Right hindlimb (tissue), 1 donor: ENCODE measurements at places on chromosomes 11 and 22.

- DNase-seq = no peak
Measured at GRCh38 chr22:30885591-30885990, 83.0 kb downstream of the MORC2 start.

DNA sequence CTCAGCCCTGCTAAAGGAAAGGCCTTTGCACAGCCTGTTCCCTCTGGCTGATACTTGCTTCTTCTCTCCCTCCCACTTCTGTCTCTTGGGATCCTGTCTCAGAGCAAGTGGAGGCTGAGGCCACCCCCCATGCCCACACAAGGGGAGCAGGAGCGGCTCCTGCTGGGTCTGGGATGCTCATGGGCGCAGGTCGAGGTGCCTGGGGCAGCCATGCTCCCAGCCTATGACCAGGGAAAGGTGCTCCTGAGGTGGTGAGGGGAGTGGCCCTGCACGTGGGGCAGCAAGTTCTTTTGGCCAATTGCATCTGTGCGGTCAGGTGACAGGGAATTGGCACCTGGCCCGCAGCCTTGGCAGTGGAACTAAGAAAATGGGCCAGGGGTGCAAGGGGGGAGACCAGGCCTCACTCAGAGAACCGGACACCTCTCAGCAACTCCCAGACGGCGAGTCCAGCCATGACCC is 1.5 kb downstream of the MAPK11 start:
- no peak for DNase-seq

DNA sequence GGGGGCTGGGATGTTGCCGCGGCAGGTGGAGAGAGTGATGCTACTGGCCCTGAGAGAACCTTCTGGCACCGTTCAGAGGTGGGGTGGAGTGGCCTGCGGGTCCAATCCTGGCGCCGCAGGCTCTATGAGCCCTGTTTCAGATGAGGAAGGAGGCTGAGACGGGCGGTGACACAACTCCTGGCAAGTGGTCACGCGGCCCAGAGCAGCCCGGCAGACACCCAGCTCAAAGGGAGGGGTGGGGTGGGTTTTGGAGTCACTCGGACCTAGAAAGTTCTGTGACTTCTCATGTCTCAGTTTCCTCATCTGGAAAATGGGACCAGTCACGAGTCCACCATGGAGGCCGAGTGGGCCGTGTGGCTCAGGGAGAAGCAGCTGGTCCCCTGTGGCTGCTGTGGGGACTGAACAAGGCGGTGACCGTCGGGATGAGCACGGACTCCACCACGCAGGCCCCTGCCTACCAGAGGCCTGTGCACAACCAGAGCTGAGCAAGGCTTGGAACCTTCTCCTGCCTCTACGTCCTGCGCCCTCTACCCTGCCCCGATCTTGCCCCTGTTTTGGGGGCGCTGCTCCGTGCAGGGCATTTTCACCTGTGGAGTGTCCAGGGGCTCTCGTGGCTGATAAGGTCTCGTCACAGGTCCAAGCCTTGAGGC is 3.7 kb downstream of the TSPO start:
- no peak for DNase-seq

DNA sequence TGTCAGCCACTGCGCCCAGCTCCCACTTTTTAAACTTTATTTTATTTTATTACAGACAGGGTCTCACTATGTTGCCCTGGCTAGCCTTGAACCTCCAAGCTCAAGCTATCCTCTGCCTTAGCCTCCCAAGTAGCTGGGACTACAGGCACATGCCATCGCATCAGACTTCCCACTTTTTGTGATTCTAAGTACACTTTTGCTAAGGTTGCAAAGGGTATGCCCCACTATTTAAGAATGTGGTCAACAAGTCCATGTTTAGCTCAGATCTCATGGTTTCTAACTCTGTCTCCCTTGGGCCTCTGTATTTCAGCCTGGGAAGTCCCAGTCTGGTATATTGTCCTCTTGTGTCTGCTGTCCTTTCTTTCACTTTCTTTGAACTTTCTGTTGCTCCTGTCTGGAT is 35.3 kb downstream of the EXPH5 start:
- DNase-seq = no peak

- DNase-seq = no peak
Measured at GRCh38 chr11:95242845-95243605, 12.0 kb upstream of the SESN3 start.

- no peak for DNase-seq
Measured at GRCh38 chr11:11022125-11022730, 164.4 kb upstream of the ZBED5 start.

DNA sequence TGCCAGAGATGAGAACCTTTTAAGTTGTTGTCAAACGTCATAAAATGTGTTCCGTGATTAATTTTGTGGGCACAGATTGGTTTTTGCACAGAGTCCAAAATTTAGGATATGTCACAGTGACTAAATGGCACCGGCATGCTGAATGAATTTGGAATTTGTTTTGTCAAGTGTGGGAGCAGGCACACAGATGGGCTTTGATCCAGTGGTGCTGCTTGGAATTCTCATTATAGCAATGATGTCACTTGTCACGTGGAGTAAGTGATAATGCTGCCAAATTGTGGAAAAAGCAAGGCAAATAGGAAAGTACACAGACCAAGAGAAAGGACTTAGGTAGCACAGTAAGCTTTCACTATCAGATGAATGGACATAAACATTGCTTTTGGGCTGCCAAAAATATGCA is 8.0 kb upstream of the LIN7C start:
- no peak for DNase-seq

DNA sequence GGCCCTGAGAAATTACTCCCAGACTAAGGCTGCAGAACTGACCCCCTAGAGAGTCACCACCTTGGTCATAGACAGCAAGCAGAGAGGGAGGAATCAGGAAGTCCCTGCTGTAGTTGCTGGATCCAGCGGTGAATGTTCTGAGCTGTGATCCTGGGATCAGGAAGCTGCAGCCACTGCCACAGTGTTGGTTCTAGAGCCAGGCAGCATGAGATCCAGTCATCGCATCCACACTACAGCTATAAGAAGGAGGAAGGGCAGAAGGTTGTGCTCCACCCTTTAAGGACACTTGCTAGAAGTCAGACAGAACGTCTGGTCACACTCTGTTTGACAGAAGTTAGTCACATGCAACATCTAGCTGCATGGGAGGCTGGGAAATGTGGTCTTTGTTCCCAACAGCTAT is 104.7 kb upstream of the OR4B1 start:
- no peak for DNase-seq

DNA sequence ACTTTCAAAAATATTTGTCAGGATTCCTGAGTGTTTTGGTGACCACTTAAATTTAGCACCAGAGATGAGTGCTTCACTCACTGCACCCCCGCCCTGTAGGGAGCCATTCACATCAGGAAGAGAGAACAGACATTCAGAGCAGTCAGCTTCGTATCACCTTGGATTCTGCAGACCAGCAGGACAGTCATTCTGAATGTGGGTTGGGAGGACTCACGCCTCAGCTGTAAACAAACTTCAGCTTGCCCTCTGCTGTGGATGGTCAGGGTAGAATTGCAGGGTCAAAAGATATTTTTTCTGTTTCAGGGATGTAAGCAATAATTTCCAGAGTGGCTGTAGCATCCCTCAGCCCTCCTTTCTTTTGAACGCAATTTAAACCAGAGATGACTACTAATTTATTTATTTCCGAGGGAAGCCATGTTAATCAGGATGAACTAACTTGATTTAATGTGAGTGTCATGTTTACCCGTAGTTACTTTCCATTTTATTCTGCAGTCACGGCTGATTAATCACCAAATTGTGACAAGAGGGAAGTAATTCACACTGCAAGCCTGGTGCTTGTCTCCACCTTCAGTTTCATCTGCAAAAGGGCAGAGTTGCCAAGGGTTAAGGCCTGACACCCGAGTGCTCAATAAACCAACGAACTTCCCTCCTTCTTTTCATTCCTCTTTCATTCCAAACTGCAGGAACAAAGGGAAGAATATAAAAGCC is 174.2 kb upstream of the DDI1 start:
- no peak for DNase-seq

GRCh38 chr11:34413263-34413662 is 25.5 kb upstream of the CAT start:
- no peak for DNase-seq

GRCh38 chr11:46002189-46002588 is 79.7 kb downstream of the LARGE2 start:
- no peak for DNase-seq

- DNase-seq = peak; percentile 88
Measured at GRCh38 chr11:65492637-65493366, 6.0 kb upstream of the MALAT1 start.

GRCh38 chr22:30270832-30271231 is 4.2 kb upstream of the OSM start:
- no peak for DNase-seq

GRCh38 chr11:130829920-130830511 is 86.3 kb downstream of the SNX19 start:
- DNase-seq = peak; percentile 95

DNA sequence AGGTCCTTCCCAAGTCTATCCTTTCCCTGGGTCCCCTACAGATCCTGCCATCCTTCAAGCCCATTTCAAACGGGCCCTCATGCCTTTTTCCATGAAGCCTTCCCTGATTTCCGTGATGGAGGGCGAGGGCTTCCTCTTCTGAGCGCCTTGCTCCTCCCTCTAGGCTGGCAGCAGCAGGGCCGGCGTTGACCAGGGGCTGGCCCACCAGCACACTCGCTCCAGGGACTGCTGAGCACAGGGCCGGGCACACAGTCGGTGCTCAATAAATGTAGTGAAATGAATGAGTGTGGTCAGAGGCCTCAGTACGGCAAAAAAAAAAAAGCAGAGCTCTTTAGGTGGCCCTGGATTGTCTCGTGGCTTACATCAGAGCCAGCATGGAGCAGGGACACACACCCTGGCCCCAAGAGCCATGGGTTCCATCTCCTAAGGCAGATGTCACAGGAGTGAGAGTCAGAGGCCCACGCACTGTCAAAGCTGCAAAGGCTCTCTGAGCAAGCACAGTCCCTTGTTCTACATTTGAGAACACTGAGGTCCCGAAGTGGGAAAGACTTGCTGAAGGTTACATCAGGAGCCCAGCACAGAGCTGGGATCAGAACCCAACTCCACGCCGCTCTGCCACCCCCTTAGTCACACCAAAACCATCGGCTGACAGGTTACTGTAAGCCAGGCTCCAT is 3.1 kb downstream of the IL2RB start:
- no peak for DNase-seq

- no peak for DNase-seq
Measured at GRCh38 chr11:130425156-130425555, 3.3 kb downstream of the ADAMTS8 start.

DNA sequence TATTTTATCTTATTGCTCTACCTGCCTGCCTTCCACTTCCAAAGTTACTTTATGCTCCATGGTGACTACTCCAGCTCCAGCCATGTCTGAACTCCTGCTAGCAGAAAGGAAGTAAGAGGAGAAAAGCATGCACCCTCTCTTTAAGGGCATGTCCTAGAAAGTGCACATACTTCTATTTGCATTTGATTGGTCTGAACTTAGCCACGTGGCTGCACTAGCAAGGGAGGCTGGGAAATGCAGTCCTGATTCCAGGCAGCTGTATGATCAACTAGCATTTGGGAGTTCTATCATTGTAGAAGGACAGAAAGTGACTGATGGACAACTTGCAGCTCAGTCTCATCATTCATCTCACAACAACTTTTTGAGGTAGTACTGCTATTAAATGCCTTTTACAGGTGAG is 515.7 kb downstream of the BUD13 start:
- no peak for DNase-seq

GRCh38 chr11:71436861-71437260 is 11.3 kb downstream of the DHCR7 start:
- DNase-seq = no peak

- DNase-seq = no peak
Measured at GRCh38 chr11:128614026-128614425, 26.7 kb upstream of the ETS1 start.

DNA sequence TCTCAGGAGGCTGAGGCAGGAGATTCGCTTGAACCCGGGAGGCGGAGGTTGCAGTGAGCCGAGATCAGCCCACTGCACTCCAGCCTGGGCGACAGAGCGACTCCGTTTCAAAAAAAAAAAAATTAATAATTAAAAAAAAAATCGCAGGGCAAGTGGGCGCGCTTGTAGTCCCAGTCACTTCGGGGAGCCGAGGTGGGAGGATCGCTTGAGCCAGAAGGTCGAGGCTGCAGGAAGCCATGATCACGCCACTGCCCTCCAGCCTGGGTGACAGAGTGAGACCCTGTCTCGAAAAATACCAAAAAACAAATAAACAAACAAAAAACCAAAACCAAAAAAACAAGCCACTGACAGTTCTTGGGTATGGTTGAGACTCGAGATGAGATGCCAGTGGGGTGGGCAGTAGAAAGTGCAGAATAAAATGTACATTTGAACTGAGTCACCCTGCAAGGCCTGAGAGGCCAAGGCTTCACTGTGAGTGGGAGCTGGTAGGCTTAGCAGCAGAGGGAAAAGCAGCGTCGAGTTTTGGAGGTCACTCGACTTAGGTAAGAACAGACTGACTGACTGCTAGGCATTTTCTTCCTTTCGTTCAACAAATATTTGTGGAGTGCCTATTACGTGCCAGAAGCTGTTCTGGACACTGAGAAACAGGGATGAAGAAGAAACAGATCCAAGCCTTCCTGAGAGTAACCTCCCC is 635 bp upstream of the LDHA start:
- no peak for DNase-seq

GRCh38 chr22:20549232-20549841 is 41.9 kb downstream of the MED15 start:
- DNase-seq = no peak

DNA sequence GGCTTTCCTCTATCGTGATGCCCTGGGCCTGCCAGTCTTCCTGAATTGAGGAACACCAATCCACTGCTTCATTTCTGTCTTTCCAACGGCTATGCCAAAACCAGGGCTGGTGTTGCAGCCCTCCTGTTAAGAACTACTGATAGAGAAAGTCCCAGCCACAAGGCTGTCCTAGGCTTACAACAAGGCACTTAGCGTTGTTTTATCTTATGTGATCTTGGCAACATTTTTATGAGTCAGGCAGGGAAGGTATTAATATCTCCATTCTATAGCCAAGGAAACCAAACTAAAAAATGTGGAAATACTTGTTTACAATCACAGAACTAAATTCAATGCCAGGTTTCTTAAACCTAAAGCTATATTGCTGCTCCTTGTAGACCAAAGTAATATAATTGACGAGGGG is 89.9 kb upstream of the AMOTL1 start:
- no peak for DNase-seq

GRCh38 chr11:97908354-97908753 is 1112.4 kb upstream of the CNTN5 start:
- no peak for DNase-seq

DNA sequence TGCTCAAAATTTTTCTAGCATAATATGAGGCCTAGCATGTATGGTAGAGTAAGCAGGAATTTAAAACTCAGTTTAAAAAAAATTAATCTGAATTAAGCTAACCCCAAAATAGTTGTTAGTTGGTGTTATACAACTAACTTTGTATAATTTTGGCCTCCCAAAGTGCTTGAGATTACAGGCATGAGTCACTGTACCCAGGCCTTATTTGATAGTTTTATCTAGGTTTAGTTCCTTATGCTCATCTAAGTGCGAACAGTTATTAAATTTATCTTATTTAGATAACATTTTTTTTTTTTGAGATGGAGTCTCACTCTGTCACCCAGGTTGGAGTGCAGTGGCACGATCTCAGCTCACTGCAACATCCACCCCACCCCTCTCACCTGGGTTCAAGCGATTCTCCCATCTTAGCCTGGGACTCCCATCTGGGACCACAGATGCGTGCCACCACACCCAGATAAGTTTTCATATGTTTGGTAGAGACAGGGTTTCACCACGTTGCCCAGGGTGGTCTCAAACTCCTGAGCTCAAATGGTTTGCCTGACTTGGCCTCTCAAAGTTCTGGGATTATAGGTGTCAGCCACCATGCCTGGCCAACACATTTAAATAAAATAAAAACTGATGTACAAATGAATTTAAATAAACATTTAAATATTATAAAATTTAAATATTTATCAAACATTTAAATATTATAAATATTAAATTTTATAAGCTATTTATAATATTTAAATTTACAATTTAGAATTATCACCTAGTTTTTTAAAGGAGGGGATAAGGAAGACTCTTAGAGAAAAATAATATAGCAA is 7.5 kb downstream of the IL18 start:
- DNase-seq = no peak
